ENCODE measurements at places on chromosomes 4 and X.

- DNase-seq = no peak
Observed at GRCh38 chr4:86788826-86789225, 60.4 kb downstream of the SLC10A6 start.

DNA sequence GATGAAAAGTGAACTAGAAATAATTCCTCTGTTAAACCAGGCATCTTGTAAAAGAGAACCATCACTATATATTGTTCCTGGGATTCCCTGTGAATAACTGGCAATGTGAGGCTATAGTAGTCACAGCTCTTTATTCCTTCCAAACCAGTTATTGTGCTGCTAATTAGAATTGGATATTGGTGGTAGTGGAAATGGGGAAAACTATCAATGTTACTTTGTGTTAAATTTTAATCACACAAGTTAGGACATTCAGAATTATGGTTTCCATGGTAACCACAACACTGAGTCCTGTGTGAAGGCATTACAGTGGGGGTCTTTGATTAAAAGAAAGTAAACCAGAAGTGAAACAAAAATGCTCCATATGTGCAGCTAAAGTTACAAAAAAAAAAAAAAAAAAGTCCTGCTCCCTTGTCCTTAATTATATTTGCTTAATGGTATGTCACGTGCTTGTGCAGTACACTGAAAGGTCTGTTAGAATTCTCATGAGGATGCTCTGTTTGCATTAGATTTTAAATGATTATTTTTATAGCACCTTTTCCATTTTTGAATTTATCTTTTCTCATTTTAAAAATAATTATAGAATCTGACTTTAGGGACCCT is 200.4 kb downstream of the ADGRL3 start:
- no peak for DNase-seq

- no peak for DNase-seq
Observed at GRCh38 chrX:95919605-95920004, 765.0 kb upstream of the DIAPH2 start.

- DNase-seq = no peak
Observed at GRCh38 chr4:38610521-38610920, 53.5 kb upstream of the KLF3 start.

GRCh38 chrX:25548811-25549210 is 533.0 kb upstream of the ARX start:
- DNase-seq = no peak

- DNase-seq = no peak
Observed at GRCh38 chrX:96551322-96551872, 133.2 kb upstream of the DIAPH2 start.

DNA sequence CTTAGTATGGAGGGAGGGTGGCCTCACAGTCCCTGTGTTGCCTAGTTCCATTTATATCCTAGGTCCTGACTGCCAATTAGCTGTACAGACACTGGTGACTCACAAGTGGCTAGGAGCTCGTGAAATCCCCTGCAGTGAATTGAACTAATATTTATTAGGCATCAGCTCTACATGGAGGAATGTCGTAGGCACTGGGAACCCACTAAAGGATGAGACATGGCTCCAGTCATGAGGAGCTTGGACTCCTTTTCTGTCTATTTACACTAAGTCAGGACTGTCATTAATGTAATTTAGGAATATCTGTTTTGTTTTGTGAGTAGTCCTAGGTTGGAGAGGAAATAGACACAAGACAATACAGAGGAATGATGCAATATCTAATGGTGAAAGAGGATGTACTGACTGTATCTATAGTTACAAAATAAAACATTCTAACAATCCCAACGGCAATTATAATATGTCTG is 67.7 kb downstream of the MID1IP1 start:
- no peak for DNase-seq

DNA sequence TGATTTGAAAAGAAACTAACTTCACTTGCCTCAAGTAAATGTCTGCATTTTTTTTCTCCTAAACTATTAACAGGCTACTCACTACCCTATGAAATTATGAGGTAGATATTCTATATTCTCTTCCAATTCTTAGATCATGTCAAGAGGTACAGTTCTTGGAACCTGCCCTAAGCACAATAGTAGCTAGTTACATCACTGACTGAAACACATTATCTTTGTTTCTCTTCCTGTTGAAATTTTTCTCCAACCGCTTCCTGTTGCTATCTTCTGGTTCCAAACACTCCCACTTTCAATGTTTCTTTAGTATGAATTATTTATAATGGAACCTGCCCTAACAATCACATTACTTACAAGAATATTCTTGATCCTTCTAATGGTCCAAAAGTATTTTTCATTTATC is 5.0 kb upstream of the BANK1 start:
- no peak for DNase-seq

GRCh38 chr4:59608466-59608865 is 1591.7 kb upstream of the ADGRL3 start:
- DNase-seq = no peak

- no peak for DNase-seq
Observed at GRCh38 chrX:153728095-153728494, 3.4 kb downstream of the ABCD1 start.

GRCh38 chr4:120007191-120007871 is 59.3 kb downstream of the MAD2L1 start:
- DNase-seq = peak; percentile 80

GRCh38 chr4:99161373-99162099 is 17.4 kb upstream of the ADH4 start:
- no peak for DNase-seq

Measured in AG09309 (cell line).